ENCODE measurements at places on chromosomes 4 and X.

DNA sequence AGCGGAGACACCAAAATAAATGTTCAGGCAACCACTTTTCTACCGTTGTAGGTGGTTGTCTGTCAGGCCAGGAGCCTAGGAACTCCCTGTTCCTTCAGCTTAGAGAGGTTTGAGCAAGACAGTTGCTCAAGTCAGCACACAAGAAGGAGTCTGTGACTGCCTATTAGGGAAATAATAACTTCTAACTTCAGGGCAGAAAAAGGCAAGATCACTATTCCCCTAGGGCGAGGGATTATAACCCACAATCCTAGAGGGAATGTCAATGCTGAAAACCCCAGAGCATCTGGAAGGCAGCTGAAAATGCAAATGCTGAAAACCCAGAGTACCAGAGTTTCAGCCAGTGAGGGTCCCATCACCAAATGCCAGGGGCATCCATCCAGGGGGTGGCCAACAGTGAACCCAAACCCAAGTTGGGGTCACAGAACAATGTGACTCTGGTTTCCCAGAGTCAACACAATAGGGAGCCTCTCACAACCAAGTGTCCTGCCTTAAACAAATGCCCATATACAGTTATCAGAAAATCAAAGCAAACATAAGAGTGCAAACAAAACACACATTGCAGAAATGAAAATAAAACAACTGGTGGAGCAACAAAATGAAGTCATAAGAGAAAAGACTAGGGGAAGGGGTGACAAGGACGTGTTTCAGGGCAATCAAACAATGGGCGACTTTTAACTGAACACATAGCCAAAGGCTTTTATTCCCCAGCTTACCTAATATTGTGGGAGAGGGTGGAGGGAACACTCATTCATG is 27.6 kb downstream of the MORF4L2 start:
- no peak for DNase-seq

- no peak for DNase-seq
These were observed 941.5 kb downstream of the DMD start for GRCh38 chrX:32269866-32270265.

GRCh38 chr4:152965611-152966010 is 29.5 kb downstream of the FHDC1 start:
- DNase-seq = no peak

GRCh38 chrX:111354496-111354895 is 57.5 kb downstream of the DCX start:
- no peak for DNase-seq

DNA sequence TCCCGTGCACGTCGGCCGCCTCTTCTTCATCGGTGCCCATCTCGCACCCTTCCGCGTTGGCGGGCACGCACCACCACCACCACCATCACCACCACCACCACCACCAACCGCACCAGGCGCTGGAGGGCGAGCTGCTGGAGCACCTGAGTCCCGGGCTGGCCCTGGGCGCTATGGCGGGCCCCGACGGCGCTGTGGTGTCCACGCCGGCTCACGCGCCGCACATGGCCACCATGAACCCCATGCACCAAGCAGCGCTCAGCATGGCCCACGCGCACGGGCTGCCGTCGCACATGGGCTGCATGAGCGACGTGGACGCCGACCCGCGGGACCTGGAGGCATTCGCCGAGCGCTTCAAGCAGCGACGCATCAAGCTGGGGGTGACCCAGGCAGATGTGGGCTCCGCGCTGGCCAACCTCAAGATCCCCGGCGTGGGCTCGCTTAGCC is 1.4 kb downstream of the POU4F2 start:
- no peak for DNase-seq
